ENCODE measurements at places on chromosomes 5 and 9.

DNA sequence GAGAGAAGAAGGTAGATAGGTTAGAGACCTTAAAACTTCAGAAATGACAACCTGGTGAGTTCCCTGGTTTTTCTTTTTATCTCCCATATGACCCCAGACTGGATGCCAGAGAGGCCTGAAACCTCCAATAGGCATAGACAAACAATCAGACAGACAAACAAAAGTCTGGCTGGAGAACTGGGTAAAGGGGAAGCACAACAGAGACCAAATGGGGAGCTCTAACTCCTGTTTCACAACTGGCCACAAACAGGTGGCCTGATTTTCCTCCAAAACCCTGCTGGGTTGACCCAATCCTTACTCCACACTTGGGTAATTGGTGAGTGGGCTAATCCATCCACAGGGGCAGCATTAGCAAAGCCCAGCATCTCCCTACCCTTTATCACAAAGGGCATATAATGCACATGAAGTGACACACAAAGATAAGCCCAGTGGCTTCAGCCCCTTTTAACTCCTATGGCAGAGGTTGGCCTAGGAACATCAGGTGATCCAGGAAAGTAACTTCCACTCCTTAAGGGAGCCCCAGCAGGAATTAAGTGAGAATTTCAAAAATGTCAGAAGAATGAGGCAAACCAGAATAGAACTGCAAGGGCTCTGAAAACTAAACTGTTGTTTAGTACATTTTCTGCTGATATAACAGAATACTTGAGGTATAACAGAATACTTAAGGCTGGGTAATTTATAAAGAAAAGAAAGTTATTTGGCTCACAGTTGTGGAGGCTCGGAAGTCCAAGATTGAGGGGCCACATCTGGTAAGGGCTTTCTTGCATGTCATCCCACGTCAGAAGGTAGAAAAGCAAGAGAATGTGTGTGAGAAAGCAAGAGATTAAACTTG lies 60.9 kb upstream of the ROR2 start:
- DNase-seq = no peak

DNA sequence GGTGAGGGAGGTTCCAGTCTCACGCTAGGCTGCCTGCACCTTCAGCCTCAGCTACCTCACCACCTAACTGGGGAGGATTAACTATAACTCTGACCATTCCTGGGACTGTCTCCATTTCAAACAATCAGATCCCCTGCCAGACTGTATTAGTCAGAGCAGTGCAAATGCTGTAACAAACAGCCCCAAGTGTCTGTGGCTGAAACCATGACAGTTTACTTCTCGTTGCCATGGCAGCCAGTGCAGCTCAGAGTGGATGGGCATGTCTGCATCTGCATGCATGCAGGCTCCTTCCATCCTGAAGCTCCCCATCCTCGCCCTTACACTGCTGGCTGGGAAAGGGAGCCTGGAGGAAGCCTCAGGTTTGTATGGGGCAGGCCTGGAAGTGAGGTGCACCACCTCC lies 86.7 kb downstream of the KCNIP1 start:
- DNase-seq = no peak

GRCh38 chr9:97487107-97487506 lies 14.4 kb upstream of the TMOD1 start:
- no peak for DNase-seq

DNA sequence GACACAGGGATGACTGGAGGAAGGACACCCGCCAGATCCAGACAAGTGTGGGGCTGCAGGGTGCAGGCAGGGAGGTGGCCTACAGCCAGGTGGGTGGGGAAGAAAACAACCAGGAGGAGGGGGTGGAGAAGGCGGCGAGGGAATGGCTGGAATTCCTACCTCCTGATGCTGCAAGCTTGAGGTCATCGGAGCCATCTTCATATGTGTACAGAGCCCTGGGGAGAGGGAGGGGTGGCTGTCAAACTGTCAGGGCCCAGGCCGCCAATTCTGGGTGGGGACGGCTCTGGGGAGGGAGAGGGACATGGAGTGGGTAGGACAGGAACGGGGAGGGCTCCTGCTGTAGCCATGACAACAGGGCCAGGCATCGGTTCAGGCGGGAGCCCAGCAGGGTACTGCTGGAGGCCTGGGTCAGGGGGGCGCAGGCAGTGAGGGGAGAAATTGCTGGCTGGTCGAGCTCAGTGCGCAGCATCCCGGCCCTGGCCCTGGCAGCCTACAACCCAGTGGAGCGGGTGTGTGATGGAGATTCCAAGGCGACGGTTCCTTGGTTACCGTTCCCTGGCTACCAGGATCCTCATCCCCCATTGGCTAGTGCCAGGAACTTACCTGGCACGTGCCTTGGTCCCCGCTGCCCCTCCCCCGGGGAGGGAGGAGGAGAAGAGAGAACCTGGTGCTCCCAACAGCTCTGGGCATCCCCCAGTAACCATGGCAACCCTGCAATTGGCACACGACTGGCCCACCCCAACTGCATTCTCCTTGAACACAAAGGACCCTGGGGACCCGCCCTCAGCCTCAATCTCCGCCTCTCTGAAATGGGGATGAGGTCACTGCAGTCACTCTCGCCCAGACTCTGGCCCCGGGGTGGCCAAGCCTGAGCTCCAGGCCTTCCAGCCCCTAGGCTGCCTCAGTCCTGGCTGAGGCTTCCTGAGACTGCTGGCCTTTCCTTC lies 4.5 kb downstream of the DBN1 start:
- DNase-seq = peak; percentile 68

GRCh38 chr9:119175581-119175980 lies 193.7 kb downstream of the BRINP1 start:
- DNase-seq = no peak

DNA sequence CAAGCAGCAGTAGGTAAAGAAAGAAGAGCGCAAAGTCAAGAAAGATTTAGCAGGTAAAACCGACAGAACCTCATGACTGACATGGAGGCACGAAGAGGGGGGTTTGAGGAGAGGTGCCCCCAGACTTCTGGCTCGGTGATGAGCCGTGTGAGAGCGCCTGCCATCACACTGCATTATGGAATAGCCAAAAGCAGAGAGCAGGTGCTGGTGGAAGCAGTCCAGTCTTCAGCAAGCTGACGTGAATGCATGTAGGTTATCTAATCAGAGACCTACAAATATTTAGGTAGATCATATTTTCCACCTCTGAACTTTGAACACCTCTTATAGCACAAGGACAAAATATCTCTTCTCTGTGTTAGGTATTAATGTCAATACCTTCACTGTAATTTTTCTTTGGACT lies 68.4 kb downstream of the RNF130 start:
- DNase-seq = no peak

- no peak for DNase-seq
Measured at GRCh38 chr9:95316794-95317118, 753 bp downstream of the FANCC start.

DNA sequence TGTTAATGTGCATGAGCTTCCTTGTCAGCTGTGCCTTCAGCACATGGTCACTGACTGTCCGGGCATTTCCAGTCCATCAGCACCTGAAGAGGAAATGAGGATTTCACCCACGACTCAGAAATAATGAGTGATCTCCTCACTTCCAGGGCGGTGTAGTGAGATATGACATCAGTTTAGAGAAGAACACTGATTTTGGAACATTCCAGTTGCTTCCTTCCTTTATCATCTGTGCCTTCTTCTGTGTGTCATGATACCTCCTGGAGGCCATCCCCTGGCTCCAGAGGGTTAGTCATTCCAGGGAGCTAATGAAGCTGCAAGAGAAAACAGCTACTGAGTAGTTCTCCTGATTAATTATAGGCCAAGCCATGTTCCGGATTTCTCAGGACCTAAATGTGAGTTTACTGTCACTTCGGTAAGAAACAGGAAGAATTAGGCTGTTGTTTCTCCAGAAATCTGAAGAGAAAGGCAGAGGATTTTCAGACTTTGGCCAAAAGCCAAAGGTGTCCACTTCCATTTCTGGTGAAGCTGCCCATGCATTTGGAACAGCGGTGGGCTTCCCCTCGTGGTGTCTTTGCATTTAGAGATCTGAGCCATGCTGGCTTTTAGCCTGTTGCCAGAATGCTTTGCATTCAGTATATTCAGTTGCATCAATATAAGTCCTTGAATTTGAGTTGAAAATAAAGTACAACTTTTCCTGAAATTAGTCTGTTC lies 161.3 kb upstream of the OTULINL start:
- no peak for DNase-seq
